ENCODE measurements at places on chromosomes 16 and 17. TPM values are rescaled to one million over a fixed set of nuclear protein-coding genes. Genes with fewer than 3 reads are reported as not detected.

DNA sequence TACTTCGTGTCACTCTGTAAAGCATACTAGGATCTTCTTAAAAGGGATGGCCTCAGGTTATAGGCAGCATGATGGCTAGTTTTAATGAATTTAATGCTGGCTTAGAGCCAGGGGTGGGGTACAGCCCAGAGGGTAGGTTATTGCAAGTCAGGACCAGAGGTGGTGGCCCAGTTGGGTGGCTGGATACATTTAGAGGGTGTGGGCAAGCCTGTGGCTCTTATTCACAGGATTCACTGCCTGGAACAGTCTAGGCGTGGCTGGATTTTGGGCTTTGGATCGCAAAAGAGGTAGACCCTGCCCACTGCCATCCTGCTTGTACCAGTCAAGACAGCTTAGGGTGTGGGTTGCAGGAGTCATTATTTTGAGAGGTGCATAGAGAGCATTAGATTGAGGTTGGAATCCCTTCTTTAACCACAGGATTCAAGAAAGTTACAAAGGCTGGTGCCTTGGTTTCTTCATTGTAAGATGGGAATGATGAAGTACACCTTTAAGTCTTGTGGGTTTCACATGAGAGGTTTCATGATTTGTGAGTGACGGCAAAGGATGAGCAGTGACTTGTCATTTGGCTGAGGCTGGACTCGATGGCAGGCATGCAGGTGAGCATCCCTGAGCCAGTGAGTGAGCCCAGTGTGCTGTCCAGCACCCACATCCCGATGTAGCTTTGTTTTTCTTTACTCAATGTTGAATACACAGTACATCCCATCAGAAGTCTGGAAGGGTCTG is 85.2 kb downstream of the KSR1 start:
- no peak for DNase-seq

The KRT32 gene
- not detected for total RNA-seq

The HNF1B gene
- not detected for total RNA-seq

The CACNG3 gene
- total RNA-seq, result not detected

DNA sequence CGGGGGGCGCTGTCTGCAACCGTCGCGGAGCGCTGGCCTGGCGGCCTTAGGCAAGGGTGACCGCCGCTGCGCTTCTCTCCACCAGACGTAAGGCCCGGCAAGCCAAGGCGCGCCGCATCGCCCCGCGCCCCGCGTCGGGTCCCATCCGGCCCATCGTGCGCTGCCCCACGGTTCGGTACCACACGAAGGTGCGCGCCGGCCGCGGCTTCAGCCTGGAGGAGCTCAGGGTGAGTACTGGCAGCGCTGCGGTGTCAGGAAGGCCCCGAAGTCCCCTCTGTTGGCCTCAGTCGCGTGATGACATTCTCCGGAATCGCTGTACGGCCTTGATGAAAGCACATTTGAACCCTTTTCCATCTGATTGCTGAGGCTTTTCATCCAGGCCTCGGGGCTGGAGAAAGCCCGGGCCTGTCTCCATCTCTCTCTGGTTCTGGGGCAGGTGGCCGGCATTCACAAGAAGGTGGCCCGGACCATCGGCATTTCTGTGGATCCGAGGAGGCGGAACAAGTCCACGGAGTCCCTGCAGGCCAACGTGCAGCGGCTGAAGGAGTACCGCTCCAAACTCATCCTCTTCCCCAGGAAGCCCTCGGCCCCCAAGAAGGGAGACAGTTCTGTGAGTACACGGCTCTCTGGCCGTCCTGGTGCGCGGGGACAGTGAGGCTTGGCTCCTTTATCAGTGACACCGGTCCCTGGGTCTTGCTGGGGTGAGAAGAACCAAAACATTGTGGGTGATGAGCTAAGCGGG is 831 bp downstream of the RPL13 start:
- peak; percentile 63 for DNase-seq

The CCL7 gene
- total RNA-seq, result not detected

- DNase-seq, result no peak
Measured at GRCh38 chr17:63927464-63928171, 4.5 kb downstream of the CD79B start.

GRCh38 chr16:51753467-51754127 is 602.5 kb upstream of the SALL1 start:
- no peak for DNase-seq

Data from lung microvascular endothelial cell (primary cell).